ENCODE measurements at places on chromosomes 1 and 21.

GRCh38 chr1:29125237-29125641 is 1.5 kb upstream of the TMEM200B start:
- no peak for DNase-seq

GRCh38 chr1:11280719-11281376 is 7.8 kb downstream of the UBIAD1 start:
- DNase-seq = no peak

DNA sequence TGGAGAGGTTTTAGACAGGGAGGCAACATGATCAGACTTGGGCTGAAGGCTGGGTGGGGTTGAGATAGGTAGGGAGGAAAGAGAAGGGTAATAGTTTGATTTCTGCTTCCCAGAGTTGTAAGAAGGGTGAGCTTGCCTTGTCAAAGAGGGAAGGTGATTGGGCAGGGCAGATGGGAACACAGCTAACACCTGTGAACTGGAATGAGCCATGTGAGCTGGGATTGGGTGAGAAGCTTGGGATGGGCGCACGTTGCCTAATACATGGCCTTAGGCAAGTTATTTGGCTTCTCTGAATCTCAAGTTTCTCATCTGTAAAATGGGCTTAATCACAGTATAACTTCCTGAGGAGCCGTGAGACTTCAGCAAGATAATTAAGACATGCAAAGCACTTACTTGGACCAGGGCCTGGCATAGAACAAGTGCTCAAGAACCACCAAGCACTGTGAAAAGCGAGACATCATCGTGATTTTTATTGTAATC is 33.8 kb upstream of the ID3 start:
- DNase-seq = no peak

GRCh38 chr1:200121421-200121820 is 93.9 kb downstream of the NR5A2 start:
- no peak for DNase-seq

- DNase-seq = no peak
These were observed 4.2 kb downstream of the SCNN1D start for GRCh38 chr1:1284221-1285101.

DNA sequence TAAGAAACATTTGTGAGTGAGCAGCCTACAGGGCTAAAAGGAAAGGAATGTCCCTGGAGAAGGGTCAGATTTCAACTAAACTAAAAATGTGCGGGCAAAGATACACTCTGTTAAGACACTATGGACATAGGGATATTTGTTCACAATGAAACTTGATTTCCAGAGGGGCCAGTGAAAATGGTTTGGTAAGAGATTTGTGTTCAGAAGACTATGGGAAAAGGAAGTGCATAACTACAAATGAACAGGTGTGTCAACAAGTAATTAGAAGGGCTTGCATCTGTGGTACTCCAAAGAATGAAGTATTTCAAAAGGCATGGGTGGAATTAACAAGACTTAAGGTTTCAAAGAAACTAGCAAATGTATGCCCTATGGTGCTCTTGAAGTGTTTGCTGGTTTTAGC is 60.4 kb downstream of the NME7 start:
- DNase-seq = no peak

Measured in effector CD8-positive, alpha-beta T cell (primary cell).